Stimulated activated CD4-positive, alpha-beta T cell treated with anti-CD3 and anti-CD28 coated beads, TNF-alpha, amount 100 ng/mL, for 4 hours (primary cell): ENCODE measurements at places on chromosomes 3 and 15.

GRCh38 chr15:99651023-99651807 is 82.0 kb downstream of the LYSMD4 start:
- no peak for DNase-seq

DNA sequence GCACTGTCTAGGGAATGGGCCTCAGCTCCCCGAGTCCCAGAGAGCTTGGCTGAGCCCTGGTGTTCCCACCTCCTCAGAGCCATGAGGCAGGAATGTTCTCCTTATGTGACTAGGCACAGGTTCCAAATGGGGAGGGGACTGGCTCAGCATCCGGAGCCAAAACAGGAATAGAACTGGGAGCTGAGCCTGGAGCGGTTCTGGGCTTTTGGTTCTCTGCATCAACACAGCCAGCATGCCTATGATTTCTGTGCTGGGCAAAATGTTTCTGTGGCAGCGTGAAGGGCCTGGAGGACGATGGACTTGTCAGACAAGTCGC is at the start of gene FAM131A:
Gene FAM131A (plus strand): TSS at position 202 of the 316 bp plus-strand sequence. CDS start 31 bp downstream, at position 233.
- no peak for DNase-seq

DNA sequence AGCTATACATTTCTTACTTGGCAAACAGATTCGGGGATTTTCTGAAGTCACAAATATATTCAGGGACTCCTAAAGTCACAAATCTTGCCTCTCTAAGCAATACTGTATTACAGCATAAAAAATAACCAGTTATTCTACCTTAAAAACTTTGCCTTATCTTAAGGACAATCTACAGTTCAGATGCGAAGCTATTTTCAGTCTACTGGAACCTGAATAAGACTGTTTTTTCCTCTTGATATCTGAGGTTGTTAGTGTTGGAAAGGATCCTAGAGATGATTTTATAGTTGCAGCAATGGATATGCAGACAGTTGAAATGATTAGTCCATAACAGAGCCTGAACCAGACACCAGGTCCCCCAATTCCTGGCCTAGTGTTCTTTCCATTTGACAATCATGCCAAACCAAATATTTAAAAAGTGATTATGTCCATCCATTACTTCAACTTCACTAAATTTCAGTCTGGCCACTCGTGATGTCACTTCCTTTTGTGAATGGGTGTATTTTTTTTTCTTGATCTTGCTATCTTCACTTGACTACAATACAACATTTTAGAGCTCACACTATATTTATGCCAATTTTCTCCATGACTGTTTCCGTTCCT is 1.8 kb downstream of the HDGFL3 start:
- DNase-seq = no peak

DNA sequence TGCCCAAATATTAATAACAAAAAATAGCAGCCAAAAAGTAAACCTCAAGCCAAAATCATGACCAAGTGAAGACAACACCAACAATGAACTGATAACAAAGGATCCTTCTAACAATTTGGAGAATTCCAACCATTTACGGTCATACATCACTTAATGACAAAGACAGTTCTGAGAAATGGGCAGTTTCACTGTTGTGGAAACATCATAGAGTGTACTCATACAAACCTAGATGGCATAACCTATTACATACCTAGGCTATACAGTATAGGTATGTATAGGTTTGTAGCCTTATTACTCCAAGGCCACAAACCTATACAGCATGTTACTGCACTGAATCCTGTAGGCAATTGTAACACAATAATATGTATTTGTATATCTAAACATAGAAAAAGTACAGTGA is 12.4 kb downstream of the ANO10 start:
- DNase-seq = no peak

GRCh38 chr3:127831723-127832172 is 9.4 kb upstream of the MGLL start:
- DNase-seq = no peak

GRCh38 chr15:95085056-95085455 is 853.7 kb downstream of the MCTP2 start:
- no peak for DNase-seq

DNA sequence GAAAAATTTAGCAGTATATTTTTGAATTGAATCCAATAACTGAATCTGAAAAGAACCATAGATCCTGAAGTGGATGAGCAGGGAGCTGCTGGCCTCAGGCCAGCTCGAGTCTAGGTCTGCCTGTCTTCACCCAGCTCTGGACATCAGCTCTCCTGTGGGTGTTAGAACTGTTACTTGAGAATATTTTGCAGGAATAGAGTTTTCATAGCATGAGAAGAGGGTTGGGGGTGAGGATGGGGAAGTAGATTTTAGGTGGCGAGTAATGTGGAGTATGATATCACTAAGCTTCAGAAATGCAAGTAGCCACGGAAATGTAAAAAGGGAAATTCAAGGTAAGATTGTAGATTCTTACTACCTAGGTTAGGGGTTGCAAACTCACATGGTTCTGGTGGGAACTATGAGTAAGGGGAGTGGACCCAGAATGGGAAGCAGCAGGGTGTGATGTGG is 6.2 kb downstream of the RAB8B start:
- no peak for DNase-seq
